ENCODE measurements at places on chromosomes 12 and 14.
A peak's percentile ranks its signal among the peaks of the same experiment; 100 is the strongest.

DNA sequence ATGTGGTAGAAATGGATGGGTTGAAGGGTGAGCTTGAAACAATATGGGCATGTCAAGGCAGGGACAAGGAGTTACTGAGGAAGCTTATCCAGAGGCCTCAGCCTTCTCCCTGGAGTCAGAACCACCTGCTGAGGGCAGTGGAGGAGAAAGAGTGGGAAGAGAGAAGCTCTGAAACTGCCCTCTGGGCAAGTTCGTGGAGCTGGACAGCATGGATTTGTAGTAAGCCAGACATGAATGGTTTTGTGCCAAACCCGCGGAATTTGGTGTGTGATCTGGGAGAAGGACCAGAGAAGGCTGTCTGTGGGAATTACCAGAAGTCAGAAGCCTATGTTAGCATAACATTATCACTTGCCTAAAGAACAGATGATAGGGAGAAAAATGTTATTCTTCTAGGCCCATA is 164.8 kb downstream of the SLC41A2 start:
- no peak for DNase-seq

GRCh38 chr12:122117979-122118378 is 39.4 kb downstream of the MLXIP start:
- DNase-seq: no peak

DNA sequence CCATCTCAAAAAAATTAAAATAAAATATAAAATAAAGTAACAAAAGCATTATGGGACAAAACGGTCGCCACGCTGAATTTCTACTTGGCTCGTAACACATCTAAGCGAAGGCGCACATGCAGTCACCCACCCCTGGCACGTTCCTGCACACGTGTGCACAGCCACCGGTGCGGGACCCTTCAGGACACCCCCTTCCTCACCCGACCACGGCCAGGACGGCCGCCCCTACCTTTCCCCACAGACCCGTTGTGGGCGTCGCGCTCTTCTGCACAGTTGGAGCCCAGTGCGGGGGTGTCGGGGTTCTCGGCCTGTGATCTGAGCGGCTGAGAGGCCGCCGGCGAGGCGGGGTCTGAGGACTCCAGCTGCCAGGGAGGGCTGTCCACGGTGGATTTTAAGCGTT is 44.4 kb upstream of the GPR68 start:
- DNase-seq: no peak

DNA sequence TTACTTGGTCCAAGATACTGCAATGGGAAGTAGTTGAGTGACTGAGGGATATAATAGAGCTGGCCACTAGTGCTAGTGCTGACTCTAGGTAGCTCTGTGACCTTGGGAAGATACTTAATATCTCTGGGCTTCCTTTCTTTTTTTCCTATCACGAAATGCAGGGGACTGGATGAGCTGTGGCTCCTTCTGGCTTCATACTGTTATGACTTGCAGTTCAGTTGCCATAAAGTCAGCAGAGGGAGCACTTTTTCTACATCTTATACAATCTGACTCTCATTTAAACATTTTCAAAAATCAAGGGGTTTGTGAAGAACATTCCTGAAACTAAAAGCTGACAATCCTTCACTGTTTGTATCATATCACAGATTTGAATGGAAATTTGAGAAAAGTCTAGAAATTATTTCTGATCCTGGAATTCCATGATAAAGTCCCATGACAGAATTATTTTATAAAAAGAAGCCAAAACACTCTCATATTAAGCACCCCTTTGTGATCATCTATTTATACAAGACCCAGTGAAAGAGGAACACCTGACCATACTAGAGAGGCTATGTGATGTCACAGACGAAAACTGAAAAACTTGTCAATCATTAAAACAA is 5.3 kb downstream of the BHLHE41 start:
- DNase-seq: peak; percentile 52

DNA sequence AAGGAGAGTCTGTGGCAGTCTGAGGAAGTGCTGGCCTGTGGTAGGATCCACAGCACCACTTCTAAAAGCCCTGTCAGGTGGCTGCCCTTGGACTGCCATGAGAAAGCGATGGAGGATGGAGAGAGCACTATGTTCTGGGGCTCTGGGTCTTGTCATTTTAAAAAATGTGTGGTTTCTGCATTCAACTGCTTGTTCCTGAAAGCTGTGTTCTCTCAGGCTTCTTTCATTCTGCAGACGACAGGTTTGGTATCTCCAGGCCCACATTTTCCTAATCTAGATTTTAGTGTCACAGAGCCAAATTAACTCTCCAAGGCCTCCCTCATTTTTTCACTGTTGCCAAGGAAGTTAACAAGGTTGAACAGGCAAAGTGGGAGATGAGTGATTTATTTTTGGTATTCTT is 10.5 kb downstream of the OVCH1 start:
- no peak for DNase-seq

GRCh38 chr14:75220156-75220555 is 43.7 kb upstream of the TMED10 start:
- DNase-seq: no peak

Measured in kidney capillary endothelial cell (primary cell).